ENCODE measurements at places on chromosomes 7 and 10.

GRCh38 chr10:12741360-12741804 lies 260.1 kb downstream of the CCDC3 start:
- no peak for DNase-seq

DNA sequence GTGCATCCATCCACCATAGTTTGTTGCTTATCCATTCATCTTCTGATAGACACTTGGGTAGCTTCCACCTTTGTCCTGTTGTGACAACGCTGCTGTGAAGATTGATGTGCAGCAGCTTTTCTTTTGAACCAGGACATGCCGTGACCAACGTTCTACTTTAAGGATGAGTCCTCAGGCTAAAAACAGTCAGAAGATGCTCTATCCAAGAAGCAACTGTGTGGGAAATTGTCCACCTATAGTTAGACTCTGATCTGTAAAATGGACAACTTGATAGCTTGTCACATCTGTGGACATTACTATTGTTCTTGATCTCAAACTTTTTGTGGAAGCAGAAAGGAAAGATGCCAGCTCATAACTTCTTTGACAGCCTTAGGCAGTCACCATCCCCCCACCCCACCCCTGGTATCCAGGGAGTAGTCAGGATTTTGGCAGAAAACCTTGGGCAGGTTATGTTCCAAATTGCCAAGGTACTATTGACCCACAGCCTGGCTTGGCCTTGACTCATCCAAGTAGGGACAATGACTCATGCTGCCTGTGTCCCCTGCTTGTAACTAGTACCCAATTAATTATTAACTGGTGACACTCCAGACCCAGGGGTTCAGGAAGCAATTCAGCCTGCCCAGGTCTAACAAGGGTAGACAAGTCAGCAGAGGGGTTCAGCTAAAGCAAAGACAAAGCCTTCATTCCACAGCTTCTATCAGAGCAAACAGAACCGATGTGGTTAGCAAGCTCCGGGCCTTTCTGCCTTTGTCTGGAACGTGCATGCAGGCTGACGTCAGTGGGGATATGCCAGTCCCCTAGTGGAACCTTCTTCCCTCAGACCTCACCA lies 99.6 kb upstream of the ANLN start:
- no peak for DNase-seq

GRCh38 chr10:69451784-69452251 lies 553 bp downstream of the TSPAN15 start:
- DNase-seq, result no peak

- no peak for DNase-seq
These were observed 6.7 kb upstream of the KLRG2 start for GRCh38 chr7:139490130-139490529.

DNA sequence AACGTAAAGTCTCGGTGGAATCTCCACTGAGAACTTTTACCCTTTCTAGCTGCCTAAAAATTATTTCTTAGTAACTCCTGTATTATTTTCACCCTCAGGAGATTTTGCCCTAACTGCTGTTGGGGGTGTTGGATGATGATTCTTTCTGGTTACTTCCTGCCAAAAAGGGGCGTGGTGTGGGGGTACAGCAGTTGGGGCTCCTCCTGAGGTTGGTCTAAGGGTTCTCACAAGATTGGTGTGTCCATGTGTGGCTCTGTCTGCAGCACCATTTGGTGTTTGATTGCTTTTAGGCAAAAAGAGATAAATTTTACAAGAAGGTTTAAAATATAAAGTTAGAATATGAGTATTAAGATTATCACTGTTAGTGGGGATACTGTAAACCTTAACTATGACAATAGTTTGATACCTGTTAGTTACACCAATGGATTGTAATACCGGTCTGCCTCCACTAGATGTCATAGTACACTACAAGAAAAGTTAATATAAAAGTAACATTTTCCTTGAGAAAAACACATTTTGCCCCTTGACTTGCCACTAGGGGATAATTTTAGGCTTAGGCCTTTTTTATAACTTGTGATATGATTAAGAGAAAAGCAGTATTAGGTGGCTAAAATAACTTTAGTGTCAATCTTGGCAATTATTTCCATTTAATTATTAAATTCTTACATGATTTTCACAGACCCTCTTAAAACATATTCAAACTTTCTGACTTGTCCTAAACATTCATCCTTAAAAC lies 928.7 kb downstream of the IPMK start:
- no peak for DNase-seq

GRCh38 chr7:86788948-86789347 lies 145.2 kb downstream of the GRM3 start:
- no peak for DNase-seq

DNA sequence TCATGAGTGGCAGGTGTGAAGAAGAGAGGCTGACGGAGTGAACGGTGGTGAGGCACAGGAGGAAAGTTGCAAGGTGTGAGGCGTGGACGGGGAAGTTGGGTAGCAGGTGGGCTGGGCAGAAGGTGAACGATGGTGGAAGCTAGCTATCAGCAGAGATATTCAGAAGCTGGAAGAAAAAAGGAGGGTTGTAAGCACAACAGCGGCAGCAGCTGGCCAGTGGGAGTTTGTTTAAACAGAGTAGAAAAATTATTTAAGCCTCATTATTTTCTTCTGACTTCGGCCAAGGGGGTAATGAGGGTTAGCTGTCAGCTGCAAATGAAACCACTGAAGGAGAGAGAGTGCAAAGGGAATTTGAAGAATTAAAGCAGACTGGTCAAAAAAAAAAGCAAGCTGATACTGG lies 62.1 kb upstream of the PRKAR2B start:
- peak; percentile 55 for DNase-seq

- no peak for DNase-seq
These were observed 31.9 kb downstream of the GFRA1 start for GRCh38 chr10:116241085-116241484.

GRCh38 chr10:31912289-31912688 lies 16.3 kb downstream of the ARHGAP12 start:
- DNase-seq, result no peak

GRCh38 chr7:153386556-153386955 lies 627.0 kb downstream of the ACTR3B start:
- DNase-seq, result no peak

DNA sequence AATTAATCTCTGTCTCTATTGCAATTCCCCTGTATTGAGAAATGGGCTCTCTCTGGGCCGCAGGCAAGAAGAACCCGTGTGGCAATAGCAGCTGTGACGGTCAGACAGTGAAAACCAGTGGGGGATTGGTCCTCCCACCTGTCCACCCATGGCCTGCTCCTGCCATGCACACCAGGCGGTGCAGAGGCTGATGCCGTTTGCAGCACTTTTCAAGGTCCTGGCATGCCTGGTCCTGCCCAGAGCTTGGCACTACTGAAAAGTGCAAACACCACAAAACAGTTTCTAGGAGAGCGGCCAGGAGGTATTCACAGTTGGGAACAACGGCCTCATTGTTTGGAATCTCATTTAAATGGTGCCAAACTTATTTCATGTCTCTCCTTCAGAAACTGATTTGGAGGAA lies 41.5 kb downstream of the PSPH start:
- peak; percentile 85 for DNase-seq

GRCh38 chr10:30784524-30784896 lies 155.0 kb upstream of the LYZL2 start:
- DNase-seq, result peak; percentile 11

GRCh38 chr10:14758994-14759664 lies 15.6 kb downstream of the FAM107B start:
- no peak for DNase-seq

- DNase-seq, result no peak
These were observed 68.9 kb upstream of the HDAC9 start for GRCh38 chr7:18426564-18427226.

GRCh38 chr7:130908345-130909160 lies 174.5 kb upstream of the KLF14 start:
- DNase-seq, result no peak

- DNase-seq, result no peak
These were observed 24.2 kb downstream of the ADARB2 start for GRCh38 chr10:1712944-1713671.

- no peak for DNase-seq
These were observed 51.9 kb downstream of the ASZ1 start for GRCh38 chr7:117375380-117375779.

GRCh38 chr7:42511027-42511426 lies 274.0 kb upstream of the GLI3 start:
- no peak for DNase-seq

DNA sequence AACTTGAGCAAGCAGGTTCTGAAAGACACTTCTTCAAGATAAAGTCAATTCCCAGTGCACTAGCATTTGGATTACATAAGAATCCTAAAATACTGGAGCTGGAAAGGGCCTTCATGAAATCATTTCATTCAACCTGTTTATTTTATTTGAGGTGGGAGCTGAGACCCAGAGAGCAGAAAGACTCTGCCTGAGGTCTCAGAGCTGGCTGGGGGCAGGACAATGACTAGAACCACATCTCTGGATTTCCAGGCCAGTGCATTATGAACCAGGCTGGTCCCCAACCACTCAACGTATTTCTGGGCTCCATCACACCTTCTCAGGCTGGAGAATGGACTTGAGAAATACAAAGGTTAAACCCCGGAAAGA lies 8.4 kb downstream of the ANXA11 start:
- no peak for DNase-seq

Measured in NCI-H2081 treated with DMSO at 0.1 percent for 48 hours (cell line).